GM04503 (cell line): ENCODE measurements at places on chromosomes 7 and 10.
A peak's percentile ranks its signal among the peaks of the same experiment; 100 is the strongest.

DNA sequence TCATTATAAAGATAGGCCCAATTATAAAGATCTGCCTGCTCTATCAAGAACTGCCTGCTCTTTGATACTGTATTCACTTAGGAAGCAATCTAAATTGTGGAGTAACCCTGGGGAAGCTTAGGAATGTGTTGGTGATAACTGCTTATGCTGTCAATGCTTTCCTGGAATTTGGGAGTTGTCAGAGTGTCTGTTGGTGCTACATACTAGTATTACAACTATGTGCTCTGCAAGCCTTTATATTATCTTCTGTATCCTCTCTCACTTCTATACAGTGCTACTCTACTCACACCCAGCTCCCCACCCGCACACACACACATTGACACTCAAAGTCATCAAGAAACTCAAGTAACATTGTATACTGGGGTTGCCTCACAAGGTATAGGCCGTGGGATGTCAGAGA, 6.1 kb downstream of the ZNF277 start:
- DNase-seq = no peak

DNA sequence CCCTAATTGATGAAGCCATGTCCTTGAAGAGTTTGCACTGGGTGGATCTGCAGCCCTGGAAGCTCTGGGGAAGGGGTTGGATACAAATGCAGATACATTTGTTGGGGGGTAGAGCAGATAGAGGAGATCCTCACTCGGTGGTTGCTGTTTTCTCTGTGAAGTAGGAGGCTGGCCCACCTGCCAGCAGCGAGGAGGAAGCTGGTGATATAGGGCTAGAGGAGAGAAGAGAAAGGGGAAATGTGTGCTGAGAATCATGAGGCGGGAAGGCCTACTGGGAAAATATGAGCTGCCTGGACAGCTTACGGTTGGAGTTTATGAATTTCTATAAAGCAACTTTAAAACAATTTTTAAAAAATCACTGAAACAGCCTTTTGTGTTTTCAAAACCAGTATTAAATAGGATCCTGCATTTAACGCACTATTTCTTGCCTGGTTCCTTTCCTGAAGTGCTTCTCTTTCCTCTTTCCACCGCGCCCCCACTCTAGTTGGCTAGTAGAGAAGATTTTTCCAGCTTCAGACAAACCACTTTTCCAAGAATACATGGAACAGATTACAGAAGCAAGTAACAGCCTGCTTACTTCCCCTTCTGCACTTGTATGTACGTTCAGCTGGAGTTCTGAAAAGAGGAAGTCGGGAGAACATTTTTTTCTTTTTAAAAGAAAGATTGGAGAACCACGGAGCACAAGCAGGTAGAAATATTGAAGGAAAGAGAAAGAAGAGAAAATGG, 100.6 kb upstream of the GLCCI1 start:
- no peak for DNase-seq

DNA sequence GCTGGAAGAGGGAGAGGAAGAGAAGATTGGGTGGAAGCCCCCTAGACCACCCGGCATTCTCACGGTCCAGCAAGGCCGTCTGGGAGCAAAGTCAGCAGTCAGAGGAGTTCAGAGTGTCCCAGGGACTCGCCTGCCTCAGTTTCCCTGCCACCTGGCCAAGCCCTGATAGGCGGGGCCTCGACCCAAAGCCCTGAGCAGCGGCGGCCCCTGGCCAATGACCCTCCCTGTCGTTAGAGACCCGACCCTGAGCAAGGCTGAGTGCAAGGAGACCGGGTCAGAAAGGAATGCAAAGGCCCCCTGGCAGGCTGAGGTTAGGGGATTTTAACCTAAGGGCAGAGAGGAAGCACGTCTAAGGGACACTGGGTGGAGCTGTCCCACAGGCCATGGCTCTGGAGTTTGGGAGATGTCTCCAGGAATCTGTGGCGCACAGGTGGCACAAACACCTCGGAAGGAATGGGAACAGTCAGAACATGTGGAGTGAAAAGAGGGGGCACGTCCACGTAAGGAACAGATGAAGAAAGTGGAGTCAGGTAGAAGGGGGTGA, 196.8 kb upstream of the PDE1C start:
- no peak for DNase-seq

- DNase-seq = peak; percentile 39
Observed at GRCh38 chr7:12715372-12716133, 28.1 kb downstream of the ARL4A start.

DNA sequence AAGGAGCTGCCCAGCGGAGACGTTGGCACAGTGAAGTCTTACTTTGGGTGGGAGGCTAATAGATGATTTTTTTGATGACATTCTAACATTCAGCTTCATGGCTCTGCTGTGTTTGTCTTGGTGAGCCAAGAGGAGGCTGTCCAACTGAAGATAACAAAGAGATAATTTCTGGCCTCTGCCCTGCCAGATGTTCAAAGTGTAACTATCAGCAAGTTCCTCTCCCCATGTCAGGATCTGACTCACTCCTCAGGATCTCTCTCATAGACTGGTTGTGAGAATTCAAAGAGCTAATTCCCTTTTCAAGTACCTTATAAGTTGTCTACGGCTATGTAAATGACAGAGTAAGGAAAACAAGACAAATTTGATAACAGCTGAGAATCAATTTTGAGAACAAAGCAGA, 1340.9 kb downstream of the XPNPEP1 start:
- no peak for DNase-seq
